ENCODE measurements at places on chromosomes 3 and 15.

GRCh38 chr3:17927036-17927435 is 184.6 kb upstream of the TBC1D5 start:
- DNase-seq = no peak

GRCh38 chr3:157718800-157719199 is 215.6 kb upstream of the VEPH1 start:
- DNase-seq = no peak

DNA sequence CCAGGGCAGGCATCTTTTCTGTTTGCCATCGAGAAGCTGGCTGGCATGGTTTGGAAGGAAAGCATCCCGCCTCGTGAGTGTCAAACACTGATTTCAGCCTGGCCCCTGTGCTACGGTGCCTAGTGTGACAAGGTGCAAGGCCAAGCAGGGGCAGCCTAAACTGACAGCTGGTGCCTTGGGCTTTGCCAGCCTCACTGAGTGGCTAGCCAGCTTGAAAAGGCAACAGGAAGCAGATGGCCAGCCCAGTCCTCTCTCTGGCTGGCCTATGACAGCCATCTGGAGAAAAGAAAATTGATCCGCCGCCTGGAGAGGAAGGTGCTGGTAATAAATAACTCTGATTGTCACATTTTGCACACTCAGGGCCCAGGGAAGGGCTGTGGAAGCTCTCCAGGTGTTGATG is 52.2 kb downstream of the C3orf85 start:
- no peak for DNase-seq

DNA sequence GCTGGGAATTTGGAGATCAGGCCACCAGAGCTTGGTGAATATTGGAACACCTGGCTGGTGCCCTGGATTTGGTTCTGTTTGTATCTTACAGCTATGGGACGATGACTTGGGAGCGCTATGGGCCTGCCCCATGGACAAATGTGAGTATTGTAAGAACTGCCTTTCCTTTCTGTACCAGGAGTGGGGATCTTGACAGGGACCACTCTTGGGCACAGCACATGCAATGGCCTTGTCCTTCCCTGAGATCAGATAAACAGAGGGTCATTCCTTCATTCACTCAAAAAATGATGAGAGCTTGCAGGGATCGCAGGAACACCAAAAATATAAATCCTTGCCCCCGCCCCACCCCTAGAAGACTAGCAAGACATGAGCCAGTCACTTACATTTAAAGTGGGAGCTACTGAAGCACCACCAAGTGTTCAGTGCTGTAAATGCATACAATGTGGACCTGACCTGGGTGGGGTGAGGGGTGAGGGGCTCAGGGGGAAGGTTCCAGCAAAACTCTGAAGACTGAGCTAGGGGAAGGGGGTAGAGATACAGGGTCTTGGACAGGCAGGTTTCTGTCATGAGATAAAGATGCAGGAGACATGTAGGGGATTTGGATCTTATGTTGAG is 2.7 kb upstream of the CRELD1 start:
- no peak for DNase-seq

- no peak for DNase-seq
These were observed 318.0 kb downstream of the GBE1 start for GRCh38 chr3:81443457-81443782.

GRCh38 chr15:44519537-44519936 is 17.4 kb upstream of the EIF3J start:
- no peak for DNase-seq

- no peak for DNase-seq
These were observed 52.4 kb downstream of the CYFIP1 start for GRCh38 chr15:22927761-22928160.

GRCh38 chr3:196684548-196685407 is 27.3 kb downstream of the CEP19 start:
- peak; percentile 65 for DNase-seq

DNA sequence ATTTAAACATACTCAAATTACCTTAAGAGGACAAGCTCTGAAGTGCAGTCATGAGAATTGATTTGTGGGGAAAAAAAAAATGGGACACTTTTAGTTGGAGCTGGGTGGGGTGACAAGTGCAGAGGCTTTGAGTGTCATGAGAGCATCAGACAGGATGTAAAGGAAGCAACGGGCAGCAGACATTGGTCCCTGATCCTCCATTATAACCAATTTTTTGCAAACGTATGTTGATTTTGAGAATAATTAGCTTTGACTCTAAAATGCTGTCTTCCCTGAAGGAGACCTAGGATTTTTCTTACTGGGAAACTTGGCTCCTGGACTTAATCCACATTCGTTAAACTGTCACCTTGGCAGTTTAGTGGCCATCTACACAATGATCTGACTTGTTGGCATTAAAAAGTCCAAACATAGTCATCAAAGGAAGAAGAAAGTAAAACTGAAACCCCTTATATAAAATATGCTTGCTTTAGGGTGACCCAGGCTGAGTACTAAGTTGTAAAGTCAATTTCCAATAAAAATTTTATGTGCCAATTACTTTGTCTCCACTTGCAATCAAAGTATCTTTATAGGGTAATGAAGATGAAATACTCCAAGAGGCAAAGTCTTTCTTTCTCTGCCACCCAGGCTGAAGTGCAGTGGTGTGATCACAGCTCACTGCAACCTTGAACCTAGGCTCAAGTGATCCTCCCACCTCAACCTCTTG is 45.6 kb downstream of the BCL2L10 start:
- no peak for DNase-seq

DNA sequence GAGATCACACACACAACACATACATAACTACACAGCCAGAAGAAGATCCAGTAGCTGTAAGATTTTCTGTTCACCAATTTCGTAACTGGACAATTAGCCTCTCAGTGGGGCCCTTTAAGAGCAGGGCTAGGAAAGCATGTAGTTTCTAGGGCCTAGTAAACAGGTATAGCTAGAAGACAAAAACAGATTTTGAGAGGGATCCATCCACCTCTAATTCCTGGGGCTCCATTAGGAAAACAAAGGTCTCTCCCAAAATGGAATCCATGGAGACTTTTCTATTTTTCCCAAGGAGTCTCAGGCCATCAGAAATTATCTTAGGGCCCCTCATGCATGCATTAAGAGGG is 10.5 kb downstream of the KIF15 start:
- no peak for DNase-seq

GRCh38 chr3:156630081-156630772 is 44.2 kb upstream of the TIPARP start:
- DNase-seq = no peak

- no peak for DNase-seq
These were observed 51.1 kb downstream of the CHST2 start for GRCh38 chr3:143170676-143171075.

GRCh38 chr3:151011427-151011826 is 38.9 kb upstream of the CLRN1 start:
- no peak for DNase-seq

GRCh38 chr15:63186065-63186464 is 3.3 kb upstream of the RAB8B start:
- DNase-seq = no peak

GRCh38 chr15:31925541-31925940 is 104.8 kb upstream of the CHRNA7 start:
- DNase-seq = no peak

DNA sequence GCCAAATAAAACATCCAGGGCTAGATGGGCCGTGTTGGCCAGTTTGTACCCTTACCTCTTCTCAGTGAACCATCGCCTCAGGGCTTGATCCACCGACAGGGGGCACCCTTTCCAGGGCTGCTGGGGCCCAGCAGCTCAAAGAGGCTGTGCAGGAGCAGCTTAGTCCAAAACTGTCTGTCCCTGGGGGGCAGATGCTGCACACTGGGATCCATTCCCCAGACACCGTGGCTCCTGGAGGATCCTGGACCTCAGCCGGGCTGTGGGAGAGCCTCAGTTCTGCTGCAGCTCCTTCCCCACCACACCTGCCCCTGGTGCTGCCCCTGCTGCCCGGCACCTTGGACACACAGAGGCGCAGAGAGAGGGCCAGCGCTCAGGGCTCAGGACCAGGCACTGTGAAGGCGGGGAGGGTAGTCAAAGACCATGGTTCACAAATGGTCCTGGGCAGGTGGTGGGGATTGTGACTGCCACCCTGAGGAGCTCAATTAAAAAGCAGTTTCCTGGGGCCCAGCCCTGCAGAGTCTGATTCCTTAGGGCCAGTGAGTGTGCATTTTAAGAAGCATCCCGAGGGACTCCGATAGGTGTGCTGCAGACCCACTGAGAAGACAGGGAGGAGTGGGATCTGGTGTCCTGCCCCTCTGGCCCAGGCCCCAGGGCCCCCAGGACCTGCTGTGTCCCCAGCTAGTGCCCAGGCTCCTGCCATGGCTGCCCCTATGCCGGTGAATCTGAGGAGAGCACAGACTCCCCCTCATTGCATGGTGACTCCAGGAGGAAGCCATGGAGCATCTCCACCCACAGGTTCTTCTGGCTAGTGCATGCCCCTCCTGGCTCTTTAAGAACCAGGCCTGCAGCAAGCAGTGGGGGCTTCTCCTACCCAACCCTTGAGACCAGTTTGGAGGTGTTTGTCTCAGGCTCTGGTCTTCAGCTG is 86.5 kb upstream of the PRR20G start:
- DNase-seq = no peak
